ENCODE measurements at places on chromosomes 2 and 18.
A peak's percentile ranks its signal among the peaks of the same experiment; 100 is the strongest.

GRCh38 chr2:190178066-190178722, 115.7 kb upstream of the MSTN start:
- DNase-seq, result no peak

DNA sequence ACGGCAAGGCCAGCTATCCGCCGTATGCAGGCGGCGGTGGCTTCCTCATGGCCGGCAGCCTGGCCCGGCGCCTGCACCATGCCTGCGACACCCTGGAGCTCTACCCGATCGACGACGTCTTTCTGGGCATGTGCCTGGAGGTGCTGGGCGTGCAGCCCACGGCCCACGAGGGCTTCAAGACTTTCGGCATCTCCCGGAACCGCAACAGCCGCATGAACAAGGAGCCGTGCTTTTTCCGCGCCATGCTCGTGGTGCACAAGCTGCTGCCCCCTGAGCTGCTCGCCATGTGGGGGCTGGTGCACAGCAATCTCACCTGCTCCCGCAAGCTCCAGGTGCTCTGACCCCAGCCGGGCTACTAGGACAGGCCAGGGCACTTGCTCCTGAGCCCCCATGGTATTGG, 3.1 kb downstream of the B3GNT7 start:
- no peak for DNase-seq

- peak; percentile 20 for DNase-seq
Observed at GRCh38 chr2:241788572-241788971, 11.9 kb downstream of the GAL3ST2 start.

GRCh38 chr2:144224472-144224871, 295.4 kb downstream of the ZEB2 start:
- DNase-seq, result no peak

DNA sequence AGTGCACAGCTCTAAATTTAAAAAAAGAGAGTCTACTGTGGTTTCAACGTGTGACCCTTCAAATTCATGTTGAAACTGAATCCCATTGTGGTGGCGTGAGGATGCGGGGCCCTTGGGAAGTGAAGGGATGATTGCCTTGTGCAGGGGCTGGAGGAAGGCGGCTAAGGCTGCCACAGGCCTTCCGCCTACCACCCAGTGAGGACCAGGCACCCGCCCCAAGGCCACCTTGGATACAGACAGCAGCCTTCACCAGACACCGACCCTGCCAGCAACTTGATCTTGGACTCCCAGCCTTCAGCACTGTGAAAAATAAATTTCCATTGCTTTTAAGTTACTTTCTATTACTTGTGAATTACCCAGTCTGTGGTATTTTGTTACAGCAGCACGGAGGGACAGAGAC, 103.4 kb upstream of the TMEM18 start:
- no peak for DNase-seq

GRCh38 chr2:189533288-189534035, 47.1 kb downstream of the SLC40A1 start:
- DNase-seq, result no peak

GRCh38 chr2:3745920-3746319, 42.5 kb downstream of the DCDC2C start:
- no peak for DNase-seq

DNA sequence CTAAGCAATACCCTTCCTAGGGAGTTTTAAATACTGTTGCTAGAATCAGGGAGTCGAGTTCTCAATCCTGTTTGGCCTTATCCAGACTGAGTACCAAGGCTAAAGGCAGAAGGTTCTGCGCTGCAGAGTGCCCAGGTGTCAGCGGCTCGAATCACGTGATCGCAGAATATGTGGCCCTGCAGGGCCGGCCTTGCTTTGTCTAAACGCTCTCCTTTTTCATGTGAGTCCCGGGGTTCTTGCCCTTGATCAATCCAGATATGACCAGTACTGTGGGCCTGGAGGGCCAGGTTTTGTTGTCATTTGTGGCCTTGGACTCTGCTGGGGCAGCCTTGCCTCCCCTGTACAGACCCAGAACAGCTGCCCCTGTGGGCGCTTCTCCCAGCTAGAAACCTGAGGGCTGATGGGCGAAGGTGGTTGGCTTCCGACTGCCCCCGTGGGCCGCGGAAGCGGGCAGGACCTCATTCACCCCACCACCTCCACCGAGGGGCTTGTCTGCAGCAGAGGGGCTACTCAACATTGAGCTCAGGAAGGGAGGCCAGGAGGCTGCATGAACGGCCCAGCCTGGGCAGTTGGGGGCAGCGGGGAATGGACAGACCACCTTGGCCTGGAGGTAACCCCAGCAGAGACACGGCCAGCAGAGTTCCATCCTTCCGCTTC, 225.0 kb downstream of the ALPK2 start:
- DNase-seq, result no peak

DNA sequence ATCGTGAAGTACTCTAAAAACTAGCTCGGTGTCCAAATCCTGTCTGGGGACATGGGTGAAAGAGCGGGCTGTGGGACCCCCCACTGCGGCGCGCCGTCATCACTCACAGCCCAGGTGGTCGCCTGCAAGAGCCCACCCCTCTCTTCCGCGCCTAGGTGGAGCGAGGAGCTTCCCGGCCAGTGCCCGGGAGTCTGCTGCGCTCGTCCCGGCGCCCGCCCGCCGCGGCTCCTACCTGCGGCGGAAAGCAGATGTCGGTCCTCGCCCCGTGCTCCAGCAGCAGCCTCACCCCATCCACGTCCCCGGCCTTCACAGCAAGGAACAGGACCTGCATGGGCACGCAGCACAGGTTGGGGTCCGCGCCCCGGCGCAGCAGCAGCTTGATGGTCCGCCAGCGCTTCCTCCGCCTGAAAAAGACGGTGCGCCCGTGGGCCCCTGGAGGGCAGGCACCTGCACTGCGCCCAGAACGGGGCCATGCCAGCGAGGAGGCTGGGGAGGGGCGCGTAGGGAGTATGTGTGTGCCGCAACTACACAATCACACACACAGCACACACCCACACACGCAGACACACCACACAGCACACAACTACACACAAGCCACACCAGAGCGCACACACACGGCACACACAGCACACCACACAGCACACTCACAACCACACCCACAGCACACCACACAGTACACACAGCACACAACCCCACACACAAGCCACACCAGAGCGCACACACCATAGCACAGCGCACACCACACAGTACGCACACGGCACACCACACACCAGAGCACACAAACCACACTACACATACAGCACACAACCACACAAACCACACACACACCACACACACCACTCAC, 37.4 kb downstream of the ANKMY1 start:
- DNase-seq, result no peak

GRCh38 chr2:113137827-113138226, 10.4 kb downstream of the IL1RN start:
- DNase-seq, result no peak

DNA sequence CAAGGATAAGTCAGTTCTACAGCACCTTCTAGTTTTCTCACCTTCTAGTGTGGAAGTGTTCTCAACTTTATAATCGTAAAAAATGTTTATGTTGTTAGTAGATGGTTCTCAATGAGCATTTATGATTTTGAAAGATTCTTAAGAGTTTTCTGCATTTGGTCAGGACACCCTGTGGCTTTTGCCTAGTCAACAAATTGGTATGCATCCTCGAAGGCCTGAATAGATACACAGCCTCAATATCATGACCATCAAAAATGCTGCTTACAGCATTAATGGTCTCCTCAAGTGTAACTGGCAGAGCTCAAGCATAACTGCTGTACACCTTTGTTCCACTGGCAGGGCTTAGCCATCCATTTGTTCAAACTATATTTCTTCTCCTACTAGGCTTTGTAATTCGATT, 96.7 kb downstream of the CRACDL start:
- DNase-seq, result no peak

DNA sequence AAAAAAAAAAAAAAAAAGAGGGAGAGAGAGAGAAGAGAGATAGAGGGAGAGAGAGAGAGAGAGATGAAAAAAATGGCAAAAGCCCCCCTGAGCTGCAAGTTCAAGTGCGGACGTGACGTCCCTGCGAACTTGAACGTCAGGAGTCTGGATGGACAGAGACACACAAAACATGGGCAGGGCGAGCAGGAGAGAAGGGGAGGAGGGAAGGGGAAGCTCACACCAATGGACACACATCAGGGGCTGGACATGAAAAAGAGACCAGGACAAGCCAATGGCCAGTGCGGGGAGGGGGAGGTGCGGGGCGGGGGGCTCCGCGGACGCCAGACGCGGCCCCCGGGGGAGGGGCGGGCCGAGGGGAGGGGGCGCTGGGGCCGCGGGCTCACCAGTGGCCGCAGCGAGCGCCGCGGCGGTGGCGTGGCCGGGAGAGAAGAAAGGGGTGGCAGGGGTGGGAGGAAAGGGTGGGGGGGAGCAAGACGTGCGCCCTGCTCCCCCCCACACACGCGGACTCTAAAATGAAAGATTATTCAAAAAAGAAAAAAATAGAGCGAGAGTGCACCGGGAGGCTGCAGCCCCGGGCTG, at the start of gene BCL11A:
Gene BCL11A (minus strand): TSS at position 160 of the 579 bp plus-strand sequence. CDS start 384 bp downstream, outside the sequence.
- no peak for DNase-seq

DNA sequence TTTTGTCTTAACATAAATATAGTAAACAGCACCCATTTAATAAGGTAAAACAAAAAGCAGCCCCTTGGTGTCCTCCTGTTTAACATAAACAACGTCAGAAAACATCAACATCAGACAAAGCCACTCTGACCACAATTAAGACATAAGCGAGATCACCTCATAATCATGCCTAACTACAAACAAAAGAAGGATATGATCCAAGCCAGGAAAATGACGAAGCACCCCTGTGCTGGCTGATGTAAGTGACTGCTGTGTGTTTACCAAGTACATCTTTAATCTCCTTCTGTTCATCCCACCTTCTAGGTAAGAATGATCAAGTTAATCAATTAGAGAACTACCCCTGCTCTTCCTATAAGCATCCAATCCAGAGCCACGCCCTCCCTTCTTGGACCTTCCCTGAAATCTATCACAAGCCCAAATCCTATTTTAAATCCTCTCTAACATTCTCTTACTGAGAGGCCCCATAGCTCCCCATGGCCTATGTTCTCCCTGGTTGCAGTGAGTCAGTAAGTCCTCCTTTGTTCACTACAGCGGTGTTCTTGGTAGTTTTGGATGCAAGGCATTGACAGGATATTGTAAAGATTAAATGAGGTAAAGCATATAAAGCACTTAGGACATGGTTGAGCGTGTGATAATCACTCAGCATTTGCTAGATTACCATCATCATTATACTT, 424.2 kb downstream of the TSN start:
- DNase-seq, result no peak

- DNase-seq, result no peak
Observed at GRCh38 chr18:54254265-54254758, 15.0 kb upstream of the POLI start.

GRCh38 chr18:63801343-63801742, 26.1 kb downstream of the SERPINB7 start:
- DNase-seq, result no peak

DNA sequence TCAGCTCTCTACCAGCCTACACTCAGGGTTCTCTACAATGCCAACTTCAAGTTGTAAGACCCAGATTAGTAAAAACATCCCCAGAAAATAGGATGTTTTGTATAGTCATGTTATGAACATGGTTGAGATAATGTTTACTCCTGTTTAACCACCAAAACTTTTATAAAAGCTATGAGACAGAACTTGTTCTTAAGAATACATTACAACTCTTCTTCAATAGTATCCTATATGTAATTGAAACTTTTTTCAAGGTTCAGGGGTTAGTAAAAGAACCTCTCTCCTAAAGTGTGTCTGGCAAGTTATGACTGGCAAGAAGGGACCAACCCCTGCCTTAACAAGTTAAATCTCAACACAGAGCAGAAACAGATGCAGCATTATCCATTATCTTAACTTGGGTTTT, 118.8 kb upstream of the STK17B start:
- DNase-seq, result no peak

- DNase-seq, result no peak
Observed at GRCh38 chr2:203600286-203600685, 65.2 kb upstream of the RAPH1 start.

- no peak for DNase-seq
Observed at GRCh38 chr2:166373951-166374350, 1.8 kb downstream of the SCN9A start.

DNA sequence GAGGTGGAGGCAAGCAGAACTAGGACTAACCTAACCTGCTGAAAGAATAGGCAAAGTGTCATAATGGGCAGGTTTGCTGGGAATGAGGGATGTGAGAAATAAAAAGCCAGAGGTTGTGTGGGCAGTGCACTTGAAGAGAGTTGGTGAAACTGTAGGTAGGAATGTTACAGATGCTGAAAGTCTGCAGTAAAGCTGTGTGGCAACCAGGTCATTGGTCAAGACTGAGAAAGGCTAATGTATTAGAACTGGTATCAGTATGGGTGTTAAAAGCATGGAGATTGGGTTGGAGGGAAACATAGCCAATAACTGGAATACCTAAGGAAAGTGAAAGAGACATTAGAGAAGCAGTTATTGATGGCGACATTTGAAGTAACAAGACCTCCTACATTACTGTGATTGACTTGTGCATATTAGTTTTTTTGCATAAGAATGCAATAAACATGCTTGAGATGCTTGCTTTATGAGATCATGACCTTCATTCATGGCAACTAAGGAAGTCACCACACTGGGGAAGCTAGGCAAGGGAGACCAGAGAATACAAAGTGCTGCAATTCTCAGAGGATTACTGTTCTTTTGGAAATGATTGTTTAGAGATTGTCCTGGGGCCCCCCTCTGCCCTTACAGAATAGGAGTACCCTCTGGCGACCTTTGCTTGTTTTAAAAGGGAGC, 11.8 kb downstream of the GULP1 start:
- DNase-seq, result no peak

DNA sequence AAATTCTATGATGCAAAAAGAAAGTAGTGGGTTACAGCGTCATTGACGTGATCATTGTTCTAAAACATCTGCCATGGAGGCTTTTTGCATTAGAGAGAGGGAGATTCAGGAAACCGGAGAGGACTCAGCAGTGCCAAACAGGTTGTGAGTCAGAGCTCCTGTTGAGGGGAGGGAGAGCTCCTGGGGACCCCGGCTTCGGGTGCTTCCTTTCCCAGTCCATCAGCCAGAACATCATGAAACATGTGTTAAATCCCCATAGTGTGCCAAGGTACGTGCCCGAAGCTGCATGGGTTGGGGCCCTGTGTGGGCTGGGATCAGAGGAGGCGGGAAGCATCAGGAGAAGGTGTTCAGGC, 791 bp upstream of the CYRIA start:
- DNase-seq, result no peak

- DNase-seq, result no peak
Observed at GRCh38 chr2:8264981-8265380, 416.9 kb upstream of the ID2 start.

GRCh38 chr2:173713904-173714555, 251.1 kb downstream of the SP3 start:
- no peak for DNase-seq

DNA sequence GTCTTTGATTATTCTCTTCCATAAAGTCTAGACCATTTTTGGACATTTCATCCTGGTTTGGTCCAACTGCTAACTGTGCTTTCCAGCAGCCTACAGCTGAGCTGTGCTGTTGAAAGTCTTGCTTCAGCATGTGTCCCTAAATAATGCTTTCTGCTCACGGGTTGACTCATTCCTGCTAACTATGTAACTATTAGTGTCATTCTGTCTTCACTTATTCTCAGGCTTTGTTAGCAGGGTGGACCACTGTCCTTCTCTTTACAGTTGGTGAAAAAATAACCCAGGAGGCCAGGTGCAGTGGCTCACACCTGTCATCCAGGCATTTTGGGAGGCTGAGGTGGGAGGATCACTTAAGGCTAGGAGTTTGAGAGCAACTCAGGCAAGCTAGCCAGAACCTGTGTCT, 8.9 kb downstream of the ADAM23 start:
- DNase-seq, result no peak

- DNase-seq, result no peak
Observed at GRCh38 chr2:178628605-178629004, 148.3 kb downstream of the PLEKHA3 start.

- no peak for DNase-seq
Observed at GRCh38 chr2:39487398-39488250, 50.5 kb upstream of the MAP4K3 start.

GRCh38 chr2:236642584-236643291, 73.1 kb downstream of the ACKR3 start:
- DNase-seq, result no peak

All from T-helper 2 cell (primary cell).